ENCODE measurements at places on chromosomes 2 and 18.

DNA sequence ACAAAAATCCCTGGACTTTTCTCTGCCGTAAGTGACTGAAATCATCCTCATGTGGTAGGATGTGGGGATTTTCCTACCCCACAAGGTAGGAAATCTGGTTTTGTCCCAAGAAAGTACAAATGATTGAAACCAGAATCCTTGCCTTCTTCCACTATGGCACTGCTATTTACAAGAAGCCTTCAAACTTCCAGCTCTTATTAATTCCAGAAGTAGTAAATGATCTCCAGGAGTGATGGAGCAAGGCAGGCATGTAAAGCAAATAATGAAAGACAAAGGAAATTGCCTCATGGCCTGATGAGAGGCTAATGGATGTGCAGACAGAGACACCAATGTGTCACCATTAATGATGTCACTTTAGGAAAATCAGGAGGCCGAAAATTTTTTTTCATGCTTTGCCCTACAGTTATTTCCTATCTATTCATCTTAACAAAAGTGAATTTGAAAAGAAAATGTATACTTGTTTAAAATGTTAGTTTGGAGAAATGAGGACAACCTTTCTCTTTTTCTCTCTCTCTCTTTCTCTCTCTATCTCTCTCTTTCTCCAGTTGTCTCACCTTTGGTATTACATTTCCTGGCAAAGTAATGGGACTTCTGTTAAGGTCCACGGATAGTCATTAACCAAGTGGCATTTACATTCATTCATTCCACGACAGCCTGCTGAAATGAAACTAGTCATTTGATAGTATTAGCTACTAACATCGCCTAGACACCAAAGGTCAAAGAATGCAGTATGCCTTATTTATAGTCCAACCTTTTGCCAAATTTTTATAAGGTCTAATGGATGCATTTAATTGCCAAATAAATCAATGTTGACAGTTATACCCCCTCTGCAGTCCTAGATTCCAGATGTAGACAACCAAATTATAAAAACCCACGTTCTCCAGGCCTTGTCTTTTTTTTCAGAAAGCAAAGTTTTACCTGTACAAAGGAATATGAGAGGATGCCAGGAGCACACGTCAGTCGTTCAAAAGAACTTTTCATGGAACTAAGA is 5.0 kb upstream of the EVA1A start:
- no peak for DNase-seq

- DNase-seq: no peak
These were observed 48.1 kb downstream of the AQP12A start for GRCh38 chr2:240739797-240740196.

DNA sequence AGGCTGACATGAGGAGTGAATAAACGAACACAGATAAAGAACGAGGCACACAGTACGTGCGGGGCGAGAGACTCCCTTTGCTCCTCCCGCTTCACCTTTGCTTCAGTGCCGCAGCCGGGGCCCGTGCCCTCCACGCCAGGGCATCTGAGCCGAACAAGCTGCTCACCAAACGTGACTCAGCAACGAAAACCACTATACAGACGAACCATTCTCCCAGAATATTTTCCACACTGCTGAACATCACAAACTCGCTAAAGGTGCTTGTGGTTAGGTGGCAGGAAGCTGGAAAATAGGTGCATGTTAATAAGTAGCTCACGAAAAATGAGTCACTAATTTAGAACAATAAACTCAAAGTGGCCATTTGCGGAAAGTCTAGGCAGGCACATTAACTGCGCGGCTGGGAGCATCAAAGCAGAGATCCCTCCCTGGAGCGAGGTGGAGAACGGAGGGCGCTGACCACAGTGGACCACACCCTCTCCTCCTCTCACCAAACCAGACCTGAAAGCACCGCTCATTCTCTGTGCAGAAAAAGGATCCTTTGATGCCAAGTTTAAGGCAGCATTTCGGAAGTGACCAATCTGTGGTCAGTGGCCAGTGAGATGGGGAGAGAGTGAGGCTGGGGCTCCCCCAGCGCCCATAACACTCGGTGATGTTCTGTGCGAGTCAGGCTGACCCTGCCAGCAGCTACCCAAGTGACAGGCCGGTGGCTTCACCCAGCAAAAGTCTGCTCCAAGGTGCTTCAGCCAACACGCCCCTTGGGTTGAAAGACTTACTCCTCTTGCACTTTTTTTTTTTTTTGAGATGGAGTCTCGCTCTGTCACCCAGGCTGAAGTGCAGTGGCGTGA is 153.2 kb downstream of the HDAC4 start:
- DNase-seq: no peak

DNA sequence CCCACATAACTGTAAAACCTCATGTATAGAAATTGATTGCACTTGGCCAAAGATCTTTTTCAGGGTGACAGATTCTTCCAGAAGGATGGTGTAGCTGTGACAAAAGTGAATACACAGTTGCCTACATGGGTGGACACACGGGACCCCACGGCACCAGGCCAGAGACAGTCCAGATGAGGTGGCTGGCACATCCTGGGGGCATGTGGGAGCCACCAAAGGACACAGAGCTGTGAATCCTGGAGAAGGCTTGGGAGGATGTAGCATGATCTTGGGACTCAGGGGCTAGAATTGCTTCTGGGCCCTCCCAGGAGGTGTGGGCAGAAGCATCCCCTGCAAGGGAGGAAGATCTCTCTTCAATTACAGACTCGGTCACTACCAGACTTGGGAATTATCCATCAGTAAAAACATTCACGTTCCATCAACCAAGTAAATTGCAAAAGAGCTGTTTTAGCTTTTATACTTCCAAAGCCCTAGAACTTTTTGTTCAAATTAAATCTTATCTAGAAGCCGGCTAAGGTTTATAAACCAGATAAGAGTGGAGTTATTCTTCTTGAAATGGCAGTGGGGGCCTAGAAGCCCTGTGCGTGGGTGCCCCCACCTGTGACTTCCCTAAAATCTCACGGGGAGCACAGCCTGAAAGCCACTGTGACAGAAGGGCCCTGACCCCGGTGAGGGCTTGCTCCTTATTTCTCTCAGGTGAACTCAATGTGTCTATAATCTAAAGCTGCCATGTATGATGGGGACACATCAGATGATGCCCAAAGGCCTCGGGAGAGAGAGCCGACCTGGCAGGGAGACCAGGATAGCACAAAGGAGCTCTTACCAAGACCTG is 81.7 kb downstream of the SEPTIN10 start:
- no peak for DNase-seq

GRCh38 chr2:203870941-203871340 is 3.4 kb downstream of the CTLA4 start:
- DNase-seq: no peak

DNA sequence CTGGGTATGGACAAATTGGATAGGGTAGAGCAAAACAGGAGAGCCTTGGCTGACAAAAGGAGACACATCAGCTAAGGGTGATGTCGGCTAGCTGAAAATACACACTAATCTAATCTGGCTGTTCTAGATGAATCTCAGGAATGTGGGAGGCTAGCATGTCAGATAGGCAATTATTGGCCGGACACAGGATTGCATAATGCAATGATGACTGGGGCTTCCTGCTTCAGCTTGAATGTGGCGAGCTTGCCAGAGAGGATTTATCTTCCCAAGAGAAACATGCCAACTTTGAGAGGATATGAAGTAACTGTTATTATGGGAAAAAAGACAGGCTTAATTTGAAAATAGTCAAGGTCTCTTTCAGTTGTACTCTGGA is 102.4 kb downstream of the TRIB2 start:
- no peak for DNase-seq

DNA sequence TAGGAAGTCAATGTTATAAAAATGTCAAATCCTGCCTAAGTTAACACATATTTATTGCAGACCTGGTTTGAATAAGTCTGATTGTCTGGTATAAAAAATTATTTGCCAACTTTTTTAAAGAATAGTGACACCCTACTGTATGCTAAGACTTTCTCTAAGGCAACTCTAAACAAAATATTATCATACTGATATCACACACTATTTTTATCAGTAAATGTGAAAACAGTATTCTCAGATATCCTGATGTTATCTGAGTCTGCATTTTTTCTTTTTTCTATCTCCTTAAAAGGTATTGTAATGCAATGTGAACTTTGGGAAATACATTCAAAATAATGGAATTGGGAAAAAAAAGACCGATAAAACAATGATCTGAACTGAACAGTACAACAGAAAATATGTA is 127.1 kb downstream of the DOCK10 start:
- no peak for DNase-seq

- no peak for DNase-seq
These were observed 47.4 kb upstream of the ITGB6 start for GRCh38 chr2:160247296-160248035.

DNA sequence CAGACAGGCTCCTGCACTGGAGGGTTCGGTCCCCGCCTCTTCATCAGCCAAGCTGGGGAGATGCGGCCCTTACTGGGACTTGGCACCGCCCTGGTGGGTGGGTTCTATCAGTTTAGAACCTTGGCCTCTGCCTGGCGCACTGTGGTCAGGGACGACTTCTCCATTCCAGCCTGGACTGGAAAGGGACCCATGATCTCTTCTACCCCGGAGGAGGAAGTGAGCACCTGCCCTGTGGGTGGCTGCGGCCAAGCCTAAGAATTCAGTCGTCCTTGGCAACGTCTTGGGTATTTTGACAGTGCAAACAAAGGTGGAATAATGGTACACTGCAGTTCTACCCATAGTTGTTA is 106.9 kb upstream of the CD302 start:
- DNase-seq: no peak

DNA sequence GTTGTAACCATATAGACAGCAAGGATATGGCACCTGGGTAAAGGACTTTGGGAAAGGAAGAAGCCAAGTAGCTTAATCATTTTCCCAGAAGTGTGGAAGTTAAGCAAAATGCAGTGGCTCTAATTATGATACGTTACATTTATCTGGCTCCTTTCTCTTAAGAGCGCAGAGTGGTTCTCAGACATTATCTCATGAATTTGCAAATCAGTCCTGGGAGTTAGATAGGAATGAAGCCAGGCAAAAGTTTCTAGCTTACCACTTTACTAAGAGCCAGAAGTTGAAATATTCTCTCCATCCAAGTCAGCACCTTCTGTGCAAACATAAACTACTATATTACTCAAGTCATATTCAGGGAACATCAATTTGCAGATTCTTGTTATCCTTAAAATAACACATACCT is 10.9 kb upstream of the PIEZO2 start:
- no peak for DNase-seq

GRCh38 chr2:105806996-105807395 is 62.3 kb downstream of the NCK2 start:
- DNase-seq: no peak

DNA sequence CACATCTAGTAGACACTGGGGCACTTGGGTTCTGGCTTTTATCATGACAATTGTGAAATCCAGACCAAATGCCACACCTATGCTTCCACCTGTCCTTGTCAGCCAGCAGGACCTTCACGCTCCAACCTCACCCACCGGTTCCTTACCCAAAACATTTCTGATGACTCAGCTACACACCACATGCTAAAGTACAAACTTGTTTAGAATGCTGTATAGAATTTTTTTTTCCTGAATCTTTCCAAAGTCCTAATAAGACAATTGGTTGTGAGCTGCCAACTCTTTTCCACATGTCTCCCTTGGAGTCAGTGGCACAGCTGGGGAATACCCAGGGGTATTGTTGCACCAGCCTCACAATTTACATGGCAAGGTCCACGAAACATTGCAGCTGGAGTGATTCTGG is 75.5 kb upstream of the LPIN2 start:
- DNase-seq: no peak

GRCh38 chr2:145091967-145092366 is 572.0 kb upstream of the ZEB2 start:
- no peak for DNase-seq

DNA sequence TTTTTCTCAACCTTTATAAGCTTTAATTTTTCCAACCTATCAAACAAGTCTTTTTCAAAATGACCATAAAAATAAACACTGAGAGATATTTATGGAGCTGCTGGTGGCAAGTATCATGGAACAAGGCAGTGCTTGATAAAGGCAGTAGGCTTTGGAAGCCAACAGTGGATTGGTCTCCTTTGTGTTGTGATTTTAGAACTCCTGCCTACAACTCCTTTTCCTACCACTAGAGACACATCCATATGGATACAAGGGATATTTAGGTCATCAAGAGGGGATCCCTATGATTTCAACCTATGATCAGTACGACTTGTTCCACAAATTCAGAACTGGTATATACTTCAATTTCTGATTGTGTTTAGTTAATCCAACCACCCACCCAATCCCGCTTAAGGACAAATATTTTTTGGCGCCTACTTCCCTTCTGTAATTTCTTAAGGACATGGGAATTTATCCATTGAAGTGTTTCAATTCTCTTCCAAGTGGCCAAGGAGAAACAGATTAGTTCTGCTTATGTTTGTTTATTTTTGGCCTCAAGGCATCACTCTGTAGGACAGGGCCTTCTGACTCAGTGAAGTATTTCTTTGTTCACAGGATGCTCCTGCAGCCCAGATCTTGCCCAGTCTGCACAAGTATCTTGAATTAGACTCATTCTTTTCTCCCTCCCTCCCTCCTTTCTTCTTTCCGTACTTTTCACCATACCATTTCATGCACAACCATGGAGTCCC is 2119.6 kb upstream of the PIK3C3 start:
- no peak for DNase-seq
